ENCODE measurements at places on chromosomes 6 and 20.

- DNase-seq: no peak
These were observed 27.5 kb upstream of the SNRPC start for GRCh38 chr6:34729631-34730470.

DNA sequence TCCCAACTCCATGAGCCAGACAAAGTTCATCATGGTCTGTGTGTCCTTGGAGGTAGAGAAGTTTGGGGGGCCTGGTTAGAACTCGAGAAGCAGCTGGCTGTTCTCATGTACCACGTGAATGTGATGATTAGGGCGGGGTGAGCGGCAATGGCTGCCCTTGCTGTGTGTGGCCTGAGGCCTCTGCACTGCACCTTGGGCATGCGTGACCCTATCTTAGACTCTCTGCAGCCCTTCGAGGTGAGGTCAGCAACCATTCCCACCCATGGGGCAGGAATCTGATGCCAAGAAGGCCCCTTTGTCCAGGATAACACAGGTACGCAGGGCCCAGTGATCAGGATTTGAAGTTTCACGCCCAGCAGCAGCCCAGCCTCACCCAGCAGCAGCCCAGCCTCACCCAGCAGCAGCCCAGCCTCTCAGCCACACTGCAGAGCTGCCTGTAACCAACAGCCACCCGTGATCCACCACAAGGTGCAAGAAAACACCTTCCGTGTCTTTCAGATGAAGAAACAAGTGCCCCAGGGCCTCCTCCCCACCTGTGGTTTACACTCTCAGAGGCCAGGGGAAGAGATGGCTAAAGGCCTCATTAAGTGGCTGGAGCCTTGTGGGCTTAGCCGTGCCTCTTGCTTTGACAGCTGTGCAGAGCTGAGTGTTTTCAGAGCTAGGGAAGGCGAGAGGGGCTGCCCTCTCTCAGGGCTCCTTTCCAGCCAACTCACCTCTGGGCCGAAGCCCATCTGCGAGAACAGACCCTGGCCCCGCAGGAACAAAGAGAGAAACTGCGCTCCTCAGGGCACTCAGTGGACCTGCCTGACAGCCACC, 195.2 kb upstream of the CDH4 start:
- DNase-seq: no peak

- no peak for DNase-seq
These were observed 110.3 kb downstream of the SOD2 start for GRCh38 chr6:159582736-159583135.

GRCh38 chr6:45185403-45186251, 142.5 kb upstream of the RUNX2 start:
- no peak for DNase-seq

DNA sequence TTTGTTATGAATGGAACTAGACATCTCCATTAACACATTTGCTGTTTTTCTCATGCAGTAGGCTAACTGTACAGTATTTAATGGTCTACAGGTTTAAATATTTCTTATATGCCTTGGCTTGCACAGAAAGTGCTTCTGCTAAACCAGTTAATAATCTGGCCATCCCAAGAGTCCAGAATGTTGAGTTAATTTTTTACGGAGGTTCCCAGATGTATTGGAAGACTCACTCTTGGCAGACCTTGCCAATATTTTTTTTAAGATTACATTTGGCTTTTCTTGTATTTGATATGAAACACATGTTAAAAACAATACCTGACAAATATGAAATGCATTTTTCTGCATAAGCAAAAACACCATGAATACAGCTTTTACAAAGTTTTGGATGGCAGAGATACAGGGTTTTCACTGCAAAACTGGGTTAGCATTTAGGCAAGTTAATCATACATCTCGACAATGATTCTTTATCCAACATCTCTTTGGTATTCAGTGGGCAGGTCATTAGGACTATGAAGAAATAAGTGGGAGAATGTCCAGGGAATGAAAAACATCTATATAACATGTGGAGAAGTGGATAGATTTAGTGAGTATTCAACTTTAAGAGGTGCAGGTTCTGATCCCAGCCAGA, 94.0 kb downstream of the SGK1 start:
- DNase-seq: peak; percentile 23

GRCh38 chr6:93213028-93213427, 206.3 kb downstream of the EPHA7 start:
- DNase-seq: no peak

DNA sequence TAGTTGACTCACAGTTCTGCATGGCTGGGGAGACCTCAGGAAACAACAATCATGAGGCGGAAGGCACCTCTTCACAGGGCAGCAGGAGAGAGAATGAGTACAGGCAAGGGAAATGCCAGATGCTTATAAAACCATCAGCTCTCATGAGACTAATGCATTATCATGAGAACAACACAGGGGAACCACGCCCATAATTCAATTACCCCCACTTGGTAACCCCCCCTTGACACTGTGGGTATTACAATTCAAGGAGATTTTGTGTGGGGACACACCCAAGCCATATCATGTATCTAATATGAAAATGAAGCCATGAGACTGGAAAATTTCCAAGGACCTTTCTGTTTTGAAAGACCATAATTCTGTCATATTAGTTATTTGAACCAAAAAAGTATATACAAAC, 342.4 kb upstream of the PLCB4 start:
- no peak for DNase-seq

GRCh38 chr6:14880052-14880451, 365.8 kb upstream of the JARID2 start:
- no peak for DNase-seq

- no peak for DNase-seq
These were observed 1.0 kb upstream of the E2F3 start for GRCh38 chr6:20400456-20401204.

DNA sequence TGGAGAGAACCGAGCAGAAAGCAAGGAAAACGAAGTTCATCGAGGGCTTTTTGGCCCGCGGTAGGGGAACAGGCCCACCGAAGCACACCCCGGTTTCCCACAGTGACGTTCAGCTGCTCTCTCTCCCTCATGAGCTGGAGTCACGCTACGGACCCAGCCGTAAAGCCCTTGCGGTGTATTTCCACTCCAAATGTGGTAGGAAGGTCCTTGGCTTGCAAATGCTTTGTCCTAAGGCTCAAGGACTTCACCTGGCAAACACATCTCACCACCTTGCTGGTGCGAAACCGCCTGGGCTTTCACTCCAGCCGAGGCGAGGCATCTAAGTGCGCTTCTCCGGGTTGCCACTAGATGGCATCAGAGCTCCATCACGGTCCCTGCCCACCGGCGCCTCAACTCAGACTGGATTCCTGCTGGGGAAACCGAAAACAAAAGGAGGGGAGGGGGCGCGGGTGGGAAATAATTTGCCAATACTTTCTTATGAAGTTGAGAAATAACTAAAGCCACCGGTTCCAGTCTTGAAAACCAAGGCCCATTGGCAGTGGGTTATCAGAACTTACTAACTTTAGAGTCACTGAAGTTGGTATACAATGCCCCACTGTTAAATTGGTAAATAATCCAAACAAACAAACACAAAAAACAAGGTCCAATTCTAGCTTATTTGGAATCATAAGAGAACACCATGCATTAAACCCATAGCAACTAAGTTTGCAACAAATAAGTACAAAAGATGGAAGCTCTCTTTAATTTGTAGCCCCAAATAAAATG, 13.4 kb upstream of the FOXC1 start:
- no peak for DNase-seq

Data from stromal cell of bone marrow (primary cell).